Epithelial cell of esophagus (primary cell): ENCODE measurements at places on chromosomes 6 and 20.
A peak's percentile ranks its signal among the peaks of the same experiment; 100 is the strongest.

GRCh38 chr6:113854531-113855499 is 2.3 kb upstream of the MARCKS start:
- DNase-seq = peak; percentile 59

DNA sequence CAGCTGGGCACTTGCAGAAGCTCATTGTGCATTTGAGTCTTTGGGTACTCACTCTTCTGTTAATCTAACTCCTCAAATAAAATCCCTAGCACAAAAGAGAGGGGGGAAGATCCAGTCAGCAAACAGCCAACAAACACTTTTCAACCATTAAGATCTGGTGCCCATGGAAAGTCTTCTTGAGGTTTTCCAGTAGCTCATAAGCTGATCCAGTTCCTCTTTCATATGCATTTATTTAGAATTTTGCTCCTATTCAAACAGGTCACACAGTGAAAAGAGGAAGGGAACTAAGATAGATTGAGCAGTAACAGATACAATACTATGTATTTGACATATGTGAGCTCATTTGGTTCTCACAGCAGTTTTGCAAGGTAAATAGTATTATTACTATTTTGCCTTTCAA is 38.6 kb downstream of the HLA-DPB1 start:
- no peak for DNase-seq

DNA sequence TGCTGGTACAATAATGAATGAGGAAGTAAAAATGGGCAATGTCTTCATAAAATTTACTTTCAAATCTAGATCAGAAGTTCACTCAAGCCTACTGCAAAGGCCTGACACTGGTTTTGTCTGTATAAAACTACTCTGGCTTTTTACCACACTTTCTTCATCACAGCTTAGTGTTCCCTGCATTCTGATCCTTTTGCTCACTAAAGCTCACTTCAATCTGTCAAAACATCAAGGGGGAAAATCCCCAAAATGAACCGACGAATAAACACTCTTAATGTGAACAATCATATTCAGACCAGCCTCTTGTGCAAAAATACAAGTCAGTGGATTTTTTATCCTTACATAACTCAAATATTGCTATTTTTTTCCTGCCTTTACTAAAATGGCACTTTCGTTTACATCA is 98.5 kb downstream of the PRDM1 start:
- DNase-seq = no peak

DNA sequence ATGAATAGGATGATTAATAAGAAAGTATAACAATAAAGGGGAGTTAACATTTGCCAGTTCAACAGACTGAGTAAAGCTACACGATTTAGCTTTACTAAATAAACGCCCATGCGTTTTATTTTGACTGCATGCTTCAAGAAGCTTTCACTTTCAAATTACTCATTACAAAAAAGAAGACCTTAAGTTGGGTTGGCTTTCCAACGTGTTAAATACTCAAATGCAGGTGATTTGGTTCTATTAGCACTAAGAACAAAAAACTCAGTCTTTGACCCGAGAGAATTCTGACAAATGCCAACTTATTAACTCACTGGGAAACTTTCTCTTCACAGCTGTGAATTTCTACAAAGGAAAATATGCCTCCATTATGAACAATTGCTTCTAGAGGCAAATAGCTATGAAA is 24.8 kb downstream of the RNF146 start:
- DNase-seq = no peak

GRCh38 chr6:2970753-2971419 is 481 bp downstream of the SERPINB6 start:
- DNase-seq = peak; percentile 29

GRCh38 chr20:46200582-46201570 is 82.8 kb downstream of the CD40 start:
- no peak for DNase-seq

DNA sequence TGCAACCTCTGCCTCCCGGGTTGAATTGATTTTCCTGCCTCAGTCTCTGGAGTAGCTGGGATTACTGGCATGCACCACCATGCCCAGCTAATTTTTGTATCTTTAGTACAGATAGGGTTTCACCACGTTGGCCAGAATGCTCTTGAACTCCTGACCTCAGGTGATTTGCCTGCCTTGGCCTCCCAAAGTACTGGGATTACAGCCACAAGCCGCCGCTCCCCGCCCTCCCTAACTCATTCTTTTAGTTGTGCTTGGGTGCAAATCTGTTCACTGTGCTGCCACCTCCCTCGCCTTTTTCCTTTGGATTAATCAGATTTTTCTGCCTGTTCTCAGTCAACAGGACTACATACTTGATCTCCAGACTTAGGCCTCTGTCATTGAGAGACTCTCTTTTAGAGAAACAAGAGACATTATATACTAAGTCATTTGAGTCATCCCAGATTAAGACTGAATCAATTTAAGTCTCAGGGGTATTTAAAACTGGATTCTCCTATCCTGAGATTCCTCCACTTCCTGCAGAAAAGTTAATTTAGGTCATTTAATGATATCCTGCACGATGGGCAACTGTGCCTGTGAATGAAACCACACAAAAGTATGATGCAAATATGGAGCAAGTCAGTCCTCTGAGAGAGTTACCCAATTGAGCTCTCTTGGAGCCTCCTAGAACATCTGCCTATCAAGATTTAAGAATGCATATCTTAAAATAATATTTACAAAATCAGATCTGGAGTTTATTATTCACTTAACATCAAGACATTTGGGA is 136.1 kb upstream of the THEMIS start:
- DNase-seq = no peak

DNA sequence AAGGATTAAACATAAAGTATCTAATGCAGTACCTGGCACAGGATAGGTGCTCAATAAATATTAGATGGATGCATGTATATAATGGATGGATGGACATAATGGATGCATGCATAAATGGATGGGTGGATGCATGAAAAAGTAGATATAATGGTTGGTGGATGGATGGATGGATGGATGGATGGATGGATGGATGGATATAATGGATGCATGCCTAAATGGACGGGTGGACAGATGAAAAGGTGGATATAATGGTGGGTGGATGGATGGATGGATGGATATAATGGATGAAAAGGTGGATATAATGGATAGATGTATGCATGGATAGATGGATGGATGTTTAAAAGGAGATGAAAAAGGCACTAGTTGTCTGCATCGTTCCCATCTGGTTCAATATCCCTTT is 26.0 kb downstream of the TFEB start:
- DNase-seq = no peak

DNA sequence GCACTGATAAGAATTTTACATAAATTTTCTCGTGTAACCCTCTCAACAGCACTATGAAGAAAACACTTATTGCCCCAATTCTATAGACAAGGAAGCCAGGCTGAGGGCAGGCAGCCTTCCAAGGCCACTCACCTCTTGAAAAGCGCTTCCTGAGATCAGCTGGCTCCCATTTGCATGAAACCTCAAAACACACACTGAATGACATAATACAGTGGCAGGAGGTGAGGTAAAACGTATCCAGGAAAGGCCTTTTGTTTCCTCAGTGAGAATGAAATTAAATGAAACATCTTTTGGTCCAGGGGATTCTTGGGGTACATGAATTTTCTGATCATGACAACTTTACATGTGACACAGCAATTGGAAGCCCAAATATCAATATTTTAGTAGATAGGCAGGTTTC is 112.5 kb downstream of the WDR27 start:
- DNase-seq = peak; percentile 41

DNA sequence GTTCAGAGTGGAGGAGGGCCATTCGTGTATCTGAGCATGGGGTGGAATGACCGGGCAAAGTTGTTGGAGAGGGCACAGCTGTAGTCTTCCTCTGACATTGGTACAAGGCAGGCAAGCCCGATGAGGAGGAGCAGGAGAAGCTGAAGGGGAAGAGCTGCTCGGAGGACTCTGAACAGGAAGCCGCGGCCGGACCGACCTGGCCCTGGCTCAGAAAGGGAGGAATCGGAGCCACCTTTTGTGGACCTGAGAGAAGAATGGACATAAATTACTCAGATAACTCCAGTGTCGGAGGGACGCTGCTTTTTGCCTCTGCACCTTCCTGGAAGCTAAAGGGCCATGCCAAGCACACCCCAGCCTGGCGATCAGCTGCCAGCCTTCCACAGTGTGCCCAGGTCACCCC is 315.0 kb downstream of the ESR1 start:
- DNase-seq = no peak

GRCh38 chr20:2745936-2746635 is 53.5 kb downstream of the EBF4 start:
- DNase-seq = no peak

DNA sequence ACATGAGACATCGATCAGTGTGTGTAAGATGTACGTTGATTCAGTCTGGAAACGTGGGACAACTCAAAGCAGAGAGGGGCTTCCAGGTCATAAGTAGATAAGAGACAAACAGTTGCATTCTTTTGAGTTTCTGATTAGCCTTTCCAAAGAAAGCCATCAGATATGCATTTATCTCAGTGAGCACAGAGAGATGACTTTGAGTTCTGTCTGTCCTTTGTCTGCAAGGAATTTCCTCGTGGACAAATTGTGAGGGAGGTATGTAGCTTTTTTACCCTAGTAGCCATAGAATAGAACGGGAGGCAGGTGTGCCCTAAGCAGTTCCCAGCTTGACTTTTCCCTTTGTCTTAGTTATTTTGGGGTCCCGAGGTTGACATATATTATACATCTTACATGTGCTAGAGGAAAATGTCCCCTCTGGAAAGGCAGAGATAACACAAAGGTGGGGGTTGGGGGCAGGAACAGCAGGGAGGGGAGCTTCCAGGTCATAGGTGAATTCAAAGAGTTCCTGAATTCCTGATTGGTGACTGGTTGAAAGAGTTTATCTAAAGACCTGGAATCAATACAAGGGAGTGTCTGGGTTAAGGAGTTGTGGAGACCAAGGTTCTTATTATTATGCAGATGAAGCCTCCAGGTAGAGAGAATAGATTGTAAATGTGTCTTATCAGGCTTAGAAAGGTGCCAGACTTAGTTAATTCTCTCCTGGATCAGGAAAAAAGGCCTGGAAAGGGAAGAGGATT is 237.0 kb downstream of the NFATC2 start:
- DNase-seq = no peak

DNA sequence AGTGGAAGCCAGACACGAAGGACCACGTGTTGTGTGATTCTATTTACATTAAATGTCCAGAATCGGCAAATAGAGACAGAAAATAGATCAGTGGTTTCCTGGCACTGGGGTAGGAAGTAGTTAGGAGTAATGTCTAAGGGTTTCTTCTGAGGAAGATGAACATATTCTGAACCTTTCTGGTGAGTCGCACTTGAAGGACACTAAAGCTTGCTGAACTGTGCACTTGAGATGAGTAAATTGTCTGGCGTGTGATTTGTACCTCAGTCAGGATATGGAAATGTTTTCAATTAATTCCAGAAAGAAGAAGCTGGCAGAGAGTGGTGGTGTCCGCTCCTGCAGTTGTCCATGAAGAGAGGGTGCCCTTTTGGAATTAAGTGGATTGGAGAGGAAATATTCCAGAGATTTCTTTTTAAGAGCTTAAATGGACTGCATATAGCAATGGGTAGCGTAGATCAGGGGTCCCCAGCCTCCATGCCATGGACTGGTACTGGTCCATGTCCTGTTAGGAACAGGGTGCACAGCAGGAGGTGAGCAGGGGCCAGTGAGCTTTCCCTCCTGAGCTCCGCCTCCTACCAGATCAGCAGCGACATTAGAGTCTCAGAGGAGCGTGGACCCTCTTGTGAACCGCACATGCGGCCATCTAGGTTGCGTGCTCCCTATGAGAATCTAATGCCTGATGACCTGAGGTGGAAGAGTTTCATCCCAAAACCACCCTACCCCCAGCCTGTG is 12.4 kb upstream of the KIF25 start:
- no peak for DNase-seq

DNA sequence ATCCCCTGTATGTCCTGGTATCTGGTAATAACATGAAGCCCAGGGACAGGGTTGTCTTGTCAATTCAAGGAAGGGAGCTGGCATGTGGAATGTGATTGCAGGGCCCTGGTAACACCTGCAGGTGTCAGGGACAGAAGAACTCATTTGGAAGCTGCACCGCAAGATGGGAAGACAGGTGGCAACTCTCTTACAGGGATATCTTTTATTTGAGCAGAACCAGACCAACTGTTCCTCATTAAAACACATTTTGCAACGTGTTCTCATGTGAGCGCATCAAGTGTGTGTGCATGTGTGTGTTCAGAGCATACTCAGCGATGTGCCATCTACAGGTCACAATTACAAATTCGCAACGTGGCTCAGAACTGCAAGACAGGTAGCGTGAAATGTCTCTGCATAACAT is 370.9 kb upstream of the SOX4 start:
- no peak for DNase-seq

GRCh38 chr6:146896062-146896813 is 297.5 kb downstream of the ADGB start:
- DNase-seq = no peak

GRCh38 chr6:54654381-54654780 is 192.2 kb upstream of the FAM83B start:
- DNase-seq = no peak

DNA sequence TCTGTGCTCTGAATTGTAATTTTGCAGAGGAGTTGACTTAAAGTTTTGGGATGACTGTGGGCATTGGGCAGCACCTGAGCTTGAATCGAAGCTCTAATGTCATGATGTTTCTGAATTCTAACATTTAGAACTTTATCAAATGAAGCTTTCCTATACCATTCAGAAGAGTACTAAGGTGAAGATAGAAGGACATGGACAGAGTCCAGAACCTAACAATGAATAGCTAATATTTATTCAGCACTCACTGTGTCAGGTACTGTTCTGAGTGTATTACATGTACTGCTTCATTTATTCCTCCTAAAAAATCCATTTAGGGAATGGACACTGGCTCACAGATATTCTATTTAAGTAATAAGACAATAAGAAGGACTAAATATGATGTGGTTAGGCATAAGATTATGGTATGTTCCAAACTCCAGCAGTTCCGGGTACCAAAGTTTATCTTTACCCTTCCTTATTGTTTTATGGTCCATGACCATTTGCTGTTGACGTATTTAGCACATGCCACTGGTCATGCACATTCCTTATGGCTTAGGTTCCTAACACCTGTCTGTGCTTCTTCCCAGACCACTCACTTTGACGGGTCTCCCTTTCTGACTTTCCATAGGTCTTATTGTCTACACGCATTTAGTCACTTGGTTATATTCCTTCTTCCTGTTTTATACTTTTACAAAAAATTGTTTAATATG is 20.3 kb downstream of the BCKDHB start:
- no peak for DNase-seq

- DNase-seq = peak; percentile 29
These were observed 113.6 kb upstream of the ZFP64 start for GRCh38 chr20:52305024-52305645.

GRCh38 chr6:88167352-88167937 is 1.3 kb upstream of the CNR1 start:
- no peak for DNase-seq

GRCh38 chr6:110020888-110021287 is 42.8 kb downstream of the GPR6 start:
- no peak for DNase-seq

- DNase-seq = peak; percentile 94
These were observed 64.1 kb upstream of the DDR1 start for GRCh38 chr6:30820193-30820592.
